ENCODE measurements at places on chromosomes 12 and 14.

- no peak for DNase-seq
Measured at GRCh38 chr12:69151254-69151764, 88.1 kb upstream of the CPSF6 start.

DNA sequence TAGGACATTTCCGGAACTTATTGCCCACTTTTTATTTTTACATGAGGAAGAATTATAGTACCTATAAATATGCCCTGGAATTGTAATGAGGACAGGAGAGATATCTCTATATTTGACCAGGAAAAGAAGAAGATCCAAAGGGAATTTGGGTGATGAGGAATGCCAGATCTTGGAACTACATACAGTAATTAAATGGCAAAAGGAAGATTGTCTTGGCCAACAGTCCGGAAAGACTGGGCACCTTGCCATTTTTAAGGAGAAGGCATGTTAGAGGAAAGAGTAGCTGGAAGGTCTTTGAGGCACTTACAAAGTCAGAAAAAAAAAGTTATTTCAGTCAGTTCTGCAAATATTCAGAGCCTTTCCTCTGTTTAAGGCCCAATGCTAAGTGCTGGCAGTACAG lies 616.4 kb downstream of the MED13L start:
- DNase-seq: no peak

DNA sequence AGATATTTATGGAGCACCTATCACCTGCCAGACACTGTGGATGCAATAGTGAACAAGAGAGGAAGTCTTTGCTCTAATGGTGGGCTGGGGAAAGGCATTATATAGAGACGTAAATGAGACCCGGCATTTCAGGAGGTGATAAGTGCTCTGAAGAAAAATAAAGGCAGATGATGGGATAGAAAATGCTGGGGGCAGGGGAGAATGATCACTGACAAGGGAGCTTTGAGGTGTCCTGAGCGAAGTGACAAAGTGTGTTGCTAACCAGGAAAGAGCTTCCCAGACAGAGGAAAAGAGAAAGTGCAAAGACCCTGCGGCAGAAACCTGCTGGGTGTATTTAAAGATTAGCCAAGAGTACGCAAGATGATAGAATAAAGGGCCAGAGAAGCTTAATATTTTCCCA lies 1096.1 kb downstream of the BCL11B start:
- DNase-seq: no peak

DNA sequence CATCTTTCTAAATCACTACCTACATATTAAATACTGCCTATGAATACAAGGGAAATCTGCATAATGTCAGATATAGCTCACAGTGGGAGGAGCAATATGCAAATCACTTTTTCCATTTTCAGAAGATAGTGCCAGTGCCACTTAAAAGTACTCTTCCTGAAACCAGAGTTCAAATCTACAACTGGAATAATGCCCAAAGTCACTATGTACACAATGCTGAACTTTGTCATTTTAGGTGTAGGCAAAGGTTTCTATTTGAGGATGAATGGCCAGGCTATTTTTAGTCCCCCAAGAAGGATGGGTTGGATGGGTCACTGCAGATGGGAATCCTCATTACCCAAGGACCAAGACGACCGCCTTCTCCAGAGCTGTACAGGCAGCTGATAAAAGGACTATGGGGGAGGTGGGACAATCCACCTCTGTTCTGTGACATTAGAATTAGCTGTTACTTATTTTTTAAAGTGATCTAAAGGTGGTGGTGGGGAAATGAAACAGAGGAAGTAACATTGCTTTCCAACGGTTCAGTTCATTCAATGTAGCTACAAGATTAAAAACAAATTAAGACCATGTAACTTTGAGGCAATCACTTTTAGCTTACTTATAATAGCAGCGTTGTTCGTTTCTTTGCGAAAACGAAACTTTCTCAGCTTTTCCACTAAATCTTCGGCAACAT lies 5.6 kb downstream of the GMFB start:
- no peak for DNase-seq

GRCh38 chr14:69484444-69485314 lies at the start of gene PLEKHD1:
Gene PLEKHD1, plus strand, starts transcription at chr14:69484728. Its CDS starts 238 bp downstream, at chr14:69484966.
- no peak for DNase-seq

DNA sequence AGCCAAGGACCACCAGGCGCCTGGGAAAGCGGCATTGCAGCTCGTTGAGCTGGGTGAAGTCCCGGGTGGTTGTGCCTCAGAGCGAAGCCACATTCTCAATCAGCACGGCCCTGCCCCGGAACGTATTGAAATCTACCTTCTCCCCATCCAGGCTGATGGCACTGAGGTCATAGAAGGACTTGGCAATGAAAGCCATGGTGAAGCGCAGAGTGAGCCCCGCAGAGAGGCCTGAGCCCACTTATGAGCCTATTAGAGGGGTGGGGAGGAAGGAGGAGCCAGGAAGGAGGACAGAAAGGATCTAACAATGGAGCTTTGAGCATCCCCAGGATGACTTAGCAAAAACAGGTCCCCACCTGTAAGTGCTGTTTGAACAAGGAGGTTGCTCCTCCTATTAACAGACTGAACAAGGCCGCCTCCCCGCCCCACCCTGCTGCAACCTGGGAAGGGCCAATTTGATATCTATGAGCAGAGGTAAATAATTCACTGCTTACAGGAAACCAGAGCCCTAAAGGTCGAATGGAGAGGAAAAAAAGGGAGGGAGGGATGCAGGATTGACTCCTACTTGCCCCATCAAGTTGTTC lies at the start of gene GPX2:
TSS of gene GPX2 (minus strand) at position 215 of the 581 bp plus-strand sequence. CDS start at position 196, 19 bp downstream.
- no peak for DNase-seq

- no peak for DNase-seq
Measured at GRCh38 chr14:61551384-61551783, 143.9 kb upstream of the HIF1A start.

DNA sequence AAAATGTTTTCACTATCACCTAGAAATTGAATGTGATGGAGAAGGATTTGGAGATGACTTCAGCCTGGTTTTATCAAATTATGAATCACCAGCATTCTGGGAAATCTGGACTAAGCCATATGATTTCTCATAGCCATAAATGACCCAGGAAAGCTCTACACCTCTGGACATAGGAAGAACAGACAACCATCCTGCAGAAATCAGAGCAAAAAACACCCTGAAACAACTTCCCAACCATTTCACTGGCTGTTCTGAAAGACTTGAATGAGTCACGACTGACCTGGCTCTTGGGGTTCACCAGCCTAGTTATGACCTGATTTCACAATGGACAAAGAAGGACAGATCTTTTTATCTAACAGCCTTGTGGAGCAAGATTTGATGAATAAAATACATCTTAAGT lies 123.8 kb downstream of the KCNH5 start:
- no peak for DNase-seq

DNA sequence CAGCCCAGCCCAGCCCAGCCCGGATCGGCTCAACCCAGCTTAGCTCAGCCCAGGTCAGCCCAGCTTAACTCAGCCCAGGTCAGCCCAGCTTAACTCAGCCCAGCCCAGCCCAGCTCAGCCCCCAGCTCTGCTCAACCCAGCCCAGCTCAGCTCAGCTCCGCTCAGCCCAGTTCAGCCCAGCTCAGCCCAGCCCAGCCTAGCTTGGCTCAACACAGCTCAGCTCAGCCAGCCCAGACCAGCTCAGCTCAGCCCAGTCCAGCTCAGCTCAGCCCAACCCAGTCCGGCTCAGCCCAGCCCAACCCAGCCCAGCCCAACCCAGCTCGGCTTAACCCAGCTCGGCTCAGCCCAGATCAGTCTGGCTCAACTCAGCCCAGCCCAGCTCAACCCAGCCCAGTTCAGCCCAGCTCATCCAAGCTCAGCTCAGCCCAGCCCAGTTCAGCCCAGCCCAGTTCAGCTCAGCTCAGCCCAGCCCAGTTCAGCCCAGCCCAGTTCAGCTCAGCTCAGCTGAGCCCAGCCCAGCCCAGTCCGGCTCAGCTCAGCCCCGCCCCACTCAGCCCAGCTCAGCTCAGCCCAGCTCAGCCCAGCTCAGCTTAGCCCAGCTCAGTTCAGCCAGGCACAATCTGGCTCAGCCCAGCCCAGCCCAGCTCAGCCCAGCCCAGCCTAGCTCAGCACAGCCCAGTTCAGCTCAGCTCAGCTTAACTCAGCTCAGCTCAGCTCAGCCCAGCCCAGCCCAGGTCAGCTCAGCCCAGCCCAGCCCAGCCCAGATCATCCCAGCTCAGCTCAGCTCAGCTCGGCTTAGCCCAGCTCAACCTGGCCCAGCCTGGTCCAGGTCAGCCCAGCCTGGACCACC lies 331.7 kb downstream of the TMEM121 start:
- DNase-seq: peak; percentile 52

- DNase-seq: no peak
Measured at GRCh38 chr14:88592031-88592430, 29.2 kb downstream of the ZC3H14 start.

DNA sequence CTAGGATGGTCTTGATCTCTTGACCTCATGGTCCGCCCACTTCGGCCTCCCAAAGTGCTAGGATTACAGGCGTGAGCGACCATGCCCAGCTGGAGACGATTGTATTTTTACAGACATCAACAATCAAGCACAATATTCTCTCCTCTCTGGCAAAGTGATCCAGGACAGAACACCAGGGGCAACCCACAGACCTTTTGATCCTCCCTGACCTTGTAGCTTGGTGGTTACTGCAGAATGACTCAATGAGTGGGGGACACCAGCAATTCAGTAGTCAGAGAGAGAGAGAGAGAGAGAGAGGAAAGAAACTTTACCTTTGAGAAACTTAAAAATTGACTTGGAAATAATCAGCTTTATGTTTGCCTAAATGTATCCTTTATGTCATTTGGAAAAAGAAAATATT lies 51.2 kb downstream of the DRAM1 start:
- DNase-seq: no peak

GRCh38 chr14:53209370-53209769 lies 56.2 kb upstream of the DDHD1 start:
- DNase-seq: no peak

GRCh38 chr14:75322746-75323145 lies 44.1 kb downstream of the FOS start:
- DNase-seq: no peak

- no peak for DNase-seq
Measured at GRCh38 chr12:10234562-10234961, 21.9 kb downstream of the GABARAPL1 start.

GRCh38 chr12:52019113-52019770 lies 12.5 kb downstream of the TAMALIN start:
- no peak for DNase-seq

DNA sequence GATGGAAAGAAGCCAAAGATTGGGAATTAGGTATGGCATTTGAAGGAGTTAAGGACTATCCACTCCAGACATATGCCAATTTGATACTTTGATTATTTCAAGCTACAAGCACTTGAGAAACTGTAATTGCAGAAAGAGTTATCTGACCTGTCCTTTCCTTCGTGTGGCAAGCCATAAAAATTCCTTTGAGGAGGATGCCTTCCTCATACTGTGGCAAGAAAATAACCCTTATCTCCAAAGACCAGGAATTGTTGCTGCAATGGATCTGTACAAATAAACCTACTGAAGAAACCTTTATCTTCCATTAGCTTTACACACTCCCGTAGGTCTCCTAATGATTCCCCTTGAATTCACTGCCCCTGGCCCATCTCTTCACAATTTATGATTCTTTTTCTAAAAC lies 165.1 kb upstream of the AMIGO2 start:
- no peak for DNase-seq

DNA sequence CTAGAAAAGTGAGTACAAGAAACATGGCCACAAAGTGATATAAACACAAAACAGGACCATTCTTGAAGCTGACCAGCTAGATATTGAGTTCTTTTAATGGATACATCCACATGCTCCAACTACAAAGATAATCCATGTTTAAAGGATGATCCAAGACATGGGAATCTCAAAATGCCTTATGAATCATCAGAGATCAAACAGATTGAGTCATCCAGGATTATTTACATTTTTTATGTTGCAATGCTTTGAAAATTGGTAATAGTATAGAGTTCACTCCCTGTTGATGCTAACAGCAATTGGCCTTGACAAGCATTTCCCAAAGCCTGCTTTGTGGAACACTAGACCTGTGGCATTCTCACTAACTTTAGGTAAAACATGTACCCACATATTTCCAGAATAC lies 293.0 kb upstream of the TBX3 start:
- DNase-seq: no peak

DNA sequence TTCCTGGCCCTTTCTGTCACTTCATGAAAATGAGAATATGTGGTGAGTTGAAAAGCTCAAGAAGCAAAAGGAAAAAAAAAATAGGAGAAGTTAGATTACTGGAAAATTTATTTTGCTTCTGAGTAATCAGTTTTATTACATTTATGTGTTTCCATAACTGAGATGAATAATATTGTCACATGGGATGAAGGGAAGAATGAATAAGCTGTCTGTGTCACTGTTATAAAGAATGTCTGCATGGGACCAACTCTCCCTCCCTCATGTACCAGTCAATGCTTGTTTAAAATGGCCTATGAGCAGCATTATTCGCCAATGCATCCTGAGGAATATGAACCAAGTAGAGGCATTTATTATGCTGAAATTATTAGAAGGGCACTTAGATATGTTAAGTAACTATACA lies 246.3 kb downstream of the PRKD1 start:
- DNase-seq: no peak

- no peak for DNase-seq
Measured at GRCh38 chr12:87660987-87661774, 368.0 kb downstream of the C12orf50 start.

- DNase-seq: no peak
Measured at GRCh38 chr14:72616294-72616693, 277.6 kb downstream of the DPF3 start.

DNA sequence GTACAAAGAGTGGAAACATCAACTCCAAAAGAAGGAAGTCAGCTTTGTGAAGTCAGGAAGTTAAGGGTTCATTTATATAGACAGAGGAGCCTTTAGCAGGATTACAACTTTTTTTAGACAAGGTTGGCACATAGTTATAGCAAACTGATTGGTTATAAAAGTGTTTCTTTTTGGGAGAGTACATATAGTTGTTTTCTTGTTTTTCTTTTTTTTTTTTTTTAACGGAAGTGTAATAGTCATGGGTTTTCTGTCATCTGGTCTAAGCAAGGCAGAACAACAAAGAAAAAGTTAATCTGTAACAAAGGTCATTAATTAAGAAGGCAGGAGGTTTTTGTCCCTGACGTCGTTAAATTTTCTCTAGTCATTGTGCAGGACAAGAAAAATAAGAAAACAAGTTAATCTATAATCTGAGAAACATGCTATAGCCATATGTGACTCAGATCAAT lies 13.0 kb upstream of the MFAP5 start:
- DNase-seq: no peak

DNA sequence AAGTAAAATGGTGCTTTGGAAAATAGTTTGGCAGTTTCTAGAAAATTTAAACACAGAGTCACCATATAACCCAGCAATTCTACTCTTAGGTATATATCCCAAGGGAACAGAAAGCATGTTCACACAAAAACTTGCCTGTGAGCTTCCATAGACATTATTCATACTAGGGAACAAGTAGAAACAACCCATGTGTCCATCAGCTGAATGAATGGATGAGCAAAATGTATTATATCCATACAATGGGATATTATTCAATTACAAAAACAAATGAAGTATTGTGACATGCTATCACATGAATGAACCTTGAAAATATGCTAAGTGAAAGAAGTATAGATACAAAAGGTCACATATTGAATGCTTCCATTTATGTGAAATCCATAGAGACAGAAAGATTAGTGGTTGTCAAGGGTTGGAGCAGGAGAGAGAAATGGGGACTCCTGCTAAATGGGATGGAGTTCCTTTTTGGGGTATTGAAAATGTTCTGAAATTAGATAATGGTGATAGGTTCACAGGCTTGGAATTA lies 7.9 kb downstream of the SLC10A1 start:
- DNase-seq: no peak
